Lung (tissue), 17 donors: ENCODE measurements at places on chromosomes 1 and 21. TPM values are rescaled to one million over a fixed set of nuclear protein-coding genes. Genes with fewer than 3 reads are reported as not detected.
A peak's percentile ranks its signal among the peaks of the same experiment; 100 is the strongest.

GRCh38 chr1:154845879-154846278, 24.2 kb downstream of the KCNN3 start:
- DNase-seq: no peak

GRCh38 chr1:153750026-153750995, 22.5 kb downstream of the INTS3 start:
- no peak for DNase-seq

- DNase-seq: no peak
Observed at GRCh38 chr1:221632072-221632471, 109.8 kb downstream of the DUSP10 start.

DNA sequence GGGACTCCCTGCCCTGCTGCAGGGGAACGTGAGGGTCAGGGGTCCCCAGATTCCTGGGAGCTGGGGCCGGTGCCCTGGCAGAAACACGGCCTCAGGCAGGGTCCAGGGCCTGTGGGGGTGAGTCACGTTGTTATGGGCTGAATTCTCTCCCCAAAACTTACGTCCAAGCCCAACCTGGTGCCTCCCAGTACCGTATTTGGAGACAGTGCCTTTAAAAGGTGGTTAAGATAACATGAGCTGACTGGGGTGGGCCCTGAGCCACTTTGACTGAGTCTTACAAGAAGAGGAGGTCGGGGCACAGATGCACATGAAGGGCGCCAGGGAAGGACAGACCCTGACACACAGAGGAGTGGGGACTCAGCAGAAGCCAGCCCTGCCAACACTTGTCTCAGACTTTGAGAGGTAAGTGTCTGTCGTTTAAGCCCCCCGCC, 99.9 kb downstream of the WDR4 start:
- DNase-seq: no peak

GRCh38 chr1:115753361-115753760, 15.2 kb downstream of the CASQ2 start:
- DNase-seq: no peak

- DNase-seq: no peak
Observed at GRCh38 chr1:159929155-159930051, 4.1 kb upstream of the TAGLN2 start.

- no peak for DNase-seq
Observed at GRCh38 chr1:119276558-119276957, 92.0 kb upstream of the HAO2 start.

DNA sequence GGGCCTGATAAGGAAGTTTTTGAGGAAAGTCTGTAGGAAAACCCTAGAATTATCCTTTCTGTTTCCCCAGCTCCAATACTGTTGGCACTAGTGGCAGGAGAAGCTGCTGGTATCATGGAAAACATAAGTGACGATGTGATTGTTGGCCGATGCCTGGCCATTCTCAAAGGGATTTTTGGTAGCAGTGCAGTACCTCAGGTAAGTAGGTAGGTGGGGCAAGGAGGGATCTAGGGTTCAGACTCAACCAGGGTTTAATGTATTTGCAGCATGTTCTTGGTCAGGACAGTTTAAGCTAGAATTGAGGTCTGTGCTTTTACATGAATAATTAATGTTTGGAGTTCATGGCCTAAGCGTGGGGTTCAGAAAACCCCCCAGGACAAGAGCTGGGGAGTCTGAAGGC, 62.1 kb downstream of the KDM1A start:
- DNase-seq: no peak

- no peak for DNase-seq
Observed at GRCh38 chr1:3992103-3992556, 92.1 kb upstream of the C1orf174 start.

DNA sequence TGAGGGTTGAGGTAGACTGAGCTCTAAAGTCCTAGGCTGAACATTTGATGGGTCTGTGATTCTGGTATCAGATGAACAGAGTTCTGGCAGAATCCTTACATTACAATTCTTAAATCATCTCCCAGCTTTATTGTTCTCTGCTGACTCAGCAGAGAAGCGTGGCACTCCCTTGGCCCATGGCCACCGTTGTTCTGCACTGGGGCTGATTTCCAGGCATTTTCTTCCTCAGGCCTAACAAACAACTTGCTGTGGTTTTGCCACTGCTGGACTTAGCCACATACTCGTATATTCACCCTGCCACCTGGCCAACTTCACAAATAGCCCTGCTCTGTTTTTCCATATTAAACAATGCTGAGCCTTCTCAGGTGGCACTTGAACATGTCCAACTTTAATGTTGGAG, 223.2 kb downstream of the TNR start:
- peak; percentile 28 for DNase-seq

- DNase-seq: no peak
Observed at GRCh38 chr1:245113649-245114048, 41.1 kb upstream of the KIF26B start.

DNA sequence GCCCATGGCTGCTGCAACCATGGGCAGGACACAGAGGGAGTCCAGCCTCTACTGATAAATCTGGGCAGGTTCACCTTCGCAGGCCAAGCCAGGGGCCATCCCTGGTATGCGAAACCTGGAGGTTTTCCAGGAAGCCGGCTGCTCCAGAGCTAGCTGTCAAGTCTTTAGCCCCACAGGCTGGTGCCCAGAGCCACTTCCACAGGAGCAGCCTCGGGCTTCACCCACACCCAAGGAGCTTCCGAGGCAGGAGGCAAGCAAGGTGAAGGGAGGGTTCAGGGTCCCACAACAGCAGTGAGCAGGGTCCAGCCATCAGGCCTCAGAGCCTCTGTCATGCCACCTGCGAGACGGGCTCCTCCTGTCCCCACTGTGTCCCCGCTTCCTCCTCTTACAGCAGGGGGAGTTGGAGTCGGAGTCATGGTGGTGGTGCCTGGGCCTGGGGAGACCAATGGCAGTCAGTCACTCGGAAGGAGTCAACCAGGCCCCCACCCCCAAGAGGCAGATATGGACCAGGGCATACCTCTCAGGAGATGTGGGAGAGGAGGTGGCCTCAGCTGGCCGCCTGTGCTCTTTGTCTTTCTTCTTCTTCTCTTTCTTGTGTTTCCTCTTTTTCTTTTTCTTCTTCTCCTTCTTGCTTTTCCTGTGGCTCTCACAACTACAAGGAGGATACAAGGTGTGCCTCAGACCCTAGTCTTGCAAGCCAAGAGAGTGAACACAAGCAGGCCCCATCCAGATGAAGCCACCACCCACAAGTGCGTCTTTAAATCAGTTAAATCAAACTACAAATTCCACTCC, 2.1 kb downstream of the C1orf35 start:
- no peak for DNase-seq

- no peak for DNase-seq
Observed at GRCh38 chr1:31798433-31799195, 17.2 kb downstream of the SPOCD1 start.

GRCh38 chr1:236785477-236785876, 9.6 kb upstream of the MTR start:
- no peak for DNase-seq

DNA sequence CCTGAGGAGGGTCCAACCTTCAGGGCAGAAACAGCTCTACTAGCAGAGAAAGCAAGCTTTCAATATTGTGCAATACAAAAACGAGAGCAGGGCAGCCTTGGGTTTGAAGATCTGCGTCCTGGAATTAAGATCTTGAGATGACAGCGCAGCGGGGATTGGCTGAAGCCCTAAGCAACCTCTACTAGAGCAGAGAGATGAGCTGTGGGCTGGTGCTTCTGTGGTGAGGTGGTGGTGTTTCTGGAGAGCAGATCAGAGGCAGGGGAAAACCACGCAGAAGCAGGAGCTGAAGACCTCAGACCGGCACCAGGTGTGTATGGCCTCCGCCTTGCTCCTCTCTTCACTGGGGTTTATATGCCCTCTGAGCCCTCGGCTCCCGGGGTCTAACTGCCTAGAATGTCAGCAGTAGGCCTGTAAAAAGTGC, 12.5 kb downstream of the TRAF3IP3 start:
- no peak for DNase-seq

- no peak for DNase-seq
Observed at GRCh38 chr21:41989698-41990097, 20.5 kb downstream of the ZBTB21 start.

Gene SLAMF9
- 0.43 TPM for total RNA-seq

Gene SYTL1
- total RNA-seq: 10.5 TPM

Gene TINAGL1
- total RNA-seq: 90.9 TPM

Gene RIPK4
- total RNA-seq: 12.9 TPM

Gene CTSK
- 11.1 TPM for total RNA-seq

Gene NEK2
- total RNA-seq: 5.9 TPM

Gene RNASEL
- total RNA-seq: 14.8 TPM

Gene HSD3B2
- total RNA-seq: not detected

Gene KIF21B
- 7.4 TPM for total RNA-seq

Gene NEK7
- total RNA-seq: 132 TPM

Gene PAX7
- 0.03 TPM for total RNA-seq

Gene PDPN
- total RNA-seq: 60.4 TPM

Gene BTG2
- 118 TPM for total RNA-seq

Gene NTPCR
- 30.8 TPM for total RNA-seq

Gene ARHGAP30
- 10.5 TPM for total RNA-seq
